ENCODE measurements at places on chromosomes 11 and 22. TPM values are rescaled to one million over a fixed set of nuclear protein-coding genes. Genes with fewer than 3 reads are reported as not detected.
A peak's percentile ranks its signal among the peaks of the same experiment; 100 is the strongest.

GRCh38 chr11:2762451-2762850, 62.7 kb upstream of the KCNQ1OT1 start:
- H3K4me1 ChIP-seq: no peaks in the 10 kb centered on the region
- H3K27ac ChIP-seq: no peak overlapping the region
- DNase-seq: no peak
- no peaks in the 10 kb centered on the region for H3K36me3 ChIP-seq

DNA sequence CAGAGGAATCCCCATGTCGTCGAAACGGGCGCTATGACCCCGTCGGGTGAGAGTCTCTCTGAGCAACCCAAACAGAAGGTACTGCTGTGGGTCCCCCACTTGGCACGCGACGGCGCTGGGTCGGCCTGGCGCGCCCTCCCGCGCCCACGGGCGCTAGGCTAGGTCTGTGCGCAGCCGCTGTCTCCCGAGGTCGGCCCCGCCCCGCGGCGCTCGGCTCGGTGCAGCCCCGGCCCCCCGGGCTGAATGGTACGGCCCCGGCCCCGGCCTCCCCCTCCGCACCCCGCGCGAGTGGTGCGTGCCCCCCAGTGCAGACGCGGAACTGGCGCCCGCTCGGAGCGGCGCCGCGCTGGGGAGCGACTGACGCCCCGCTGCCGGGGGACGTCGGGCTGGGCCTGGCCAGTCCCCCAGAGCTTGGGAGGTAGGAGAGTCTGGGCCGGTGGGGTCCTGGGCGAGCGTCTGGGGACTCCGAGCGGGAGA, at the start of gene MADD:
TSS of gene MADD (plus strand) at position 305 of the 477 bp plus-strand sequence.
- H3K4me3 ChIP-seq: peak within 1 kb of the TSS; percentile 91
- peak within 1 kb of the TSS; percentile 30 for H3K27ac ChIP-seq
- peak; percentile 76 for DNase-seq

DNA sequence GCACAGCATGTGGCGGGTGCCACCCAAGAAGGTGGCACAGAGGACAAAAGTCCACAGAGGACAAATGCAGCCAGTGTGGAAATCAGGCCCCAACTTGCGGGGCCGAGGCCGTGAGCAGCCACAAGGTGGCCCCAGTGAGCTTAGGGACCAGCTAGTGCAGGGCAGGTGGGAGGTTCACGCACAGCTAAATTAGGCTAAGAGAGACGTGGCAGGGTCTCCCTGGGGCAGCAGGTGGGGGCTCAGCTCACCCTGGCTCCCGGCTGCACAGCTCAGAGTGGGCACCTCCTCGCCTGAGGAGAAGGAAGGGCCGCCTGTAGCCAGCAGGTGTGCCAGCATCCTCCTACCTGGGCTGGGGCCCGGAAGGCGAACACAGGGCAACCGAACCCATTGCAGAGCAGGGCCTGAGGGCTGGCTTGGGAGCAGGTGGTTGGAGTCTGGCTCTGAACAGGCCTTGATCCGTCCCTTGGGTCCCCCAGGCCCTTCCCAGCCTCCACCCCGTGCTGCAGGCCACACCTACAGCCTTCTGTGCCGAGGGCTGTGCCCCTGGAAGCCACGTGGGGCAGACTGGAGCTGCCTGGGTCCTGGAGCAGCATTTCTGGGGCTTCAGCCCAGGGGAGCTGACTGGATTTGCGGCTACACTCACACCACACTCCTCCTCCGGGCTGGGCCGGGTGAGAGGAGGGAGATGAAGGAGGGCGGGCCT, 26.1 kb upstream of the CELSR1 start:
- no peak overlapping the region for H3K4me3 ChIP-seq
- no peaks in the 10 kb centered on the region for H3K4me1 ChIP-seq
- no peaks in the 10 kb centered on the region for H3K36me3 ChIP-seq
- peak; percentile 88 for DNase-seq
- no peak overlapping the region for H3K27ac ChIP-seq
- H3K27me3 ChIP-seq: no peaks in the 10 kb centered on the region

OR4C46 gene
- not detected for total RNA-seq

DNA sequence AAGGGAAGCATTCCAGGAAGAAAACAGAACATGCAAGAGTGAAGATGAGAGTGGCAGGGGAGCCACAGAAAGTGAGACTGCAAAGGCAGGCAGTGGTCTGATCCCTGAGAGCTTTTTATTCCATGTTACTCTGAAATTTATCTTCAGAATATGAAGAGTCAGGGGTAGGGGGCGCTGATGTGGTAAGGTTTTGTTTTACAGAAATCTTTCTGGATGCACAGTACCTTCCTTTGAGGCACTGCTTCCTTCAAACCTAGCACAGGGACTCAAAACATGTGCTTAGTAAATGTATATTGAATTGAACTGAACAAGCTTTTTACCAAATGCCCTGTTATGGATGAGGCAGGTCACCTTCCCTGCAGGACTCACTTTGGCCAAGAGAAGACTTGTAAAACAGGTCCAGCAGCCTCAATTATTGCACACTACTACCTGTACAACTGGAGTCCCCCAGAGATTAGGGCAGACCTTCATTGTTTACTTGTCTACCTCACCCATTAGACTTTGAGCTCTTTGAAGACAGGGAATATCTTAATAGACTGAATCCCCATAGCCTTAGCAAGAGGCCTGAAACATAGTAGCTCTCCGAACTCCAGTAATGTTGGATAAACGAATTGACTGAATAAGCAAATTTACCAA, 2.2 kb downstream of the PAK1 start:
- DNase-seq: no peak
- no peaks in the 10 kb centered on the region for H3K36me3 ChIP-seq
- H3K4me3 ChIP-seq: peak overlapping the region; percentile 83
- H3K27ac ChIP-seq: peak overlapping the region; percentile 96
- no peaks in the 10 kb centered on the region for H3K27me3 ChIP-seq
- peaks cover 23% of the 10 kb centered on the region for H3K4me1 ChIP-seq

GRCh38 chr11:112637076-112637475, 324.1 kb upstream of the NCAM1 start:
- no peak for DNase-seq
- no peak overlapping the region for H3K27ac ChIP-seq
- peaks cover 27% of the 10 kb centered on the region for H3K36me3 ChIP-seq
- H3K4me3 ChIP-seq: no peak overlapping the region
- H3K4me1 ChIP-seq: peaks cover 6% of the 10 kb centered on the region

GRCh38 chr22:17871726-17872458, 97.6 kb upstream of the BID start:
- DNase-seq: no peak
- no peak overlapping the region for H3K4me3 ChIP-seq
- H3K27ac ChIP-seq: no peak overlapping the region
- peaks cover 10% of the 10 kb centered on the region for H3K27me3 ChIP-seq

DNA sequence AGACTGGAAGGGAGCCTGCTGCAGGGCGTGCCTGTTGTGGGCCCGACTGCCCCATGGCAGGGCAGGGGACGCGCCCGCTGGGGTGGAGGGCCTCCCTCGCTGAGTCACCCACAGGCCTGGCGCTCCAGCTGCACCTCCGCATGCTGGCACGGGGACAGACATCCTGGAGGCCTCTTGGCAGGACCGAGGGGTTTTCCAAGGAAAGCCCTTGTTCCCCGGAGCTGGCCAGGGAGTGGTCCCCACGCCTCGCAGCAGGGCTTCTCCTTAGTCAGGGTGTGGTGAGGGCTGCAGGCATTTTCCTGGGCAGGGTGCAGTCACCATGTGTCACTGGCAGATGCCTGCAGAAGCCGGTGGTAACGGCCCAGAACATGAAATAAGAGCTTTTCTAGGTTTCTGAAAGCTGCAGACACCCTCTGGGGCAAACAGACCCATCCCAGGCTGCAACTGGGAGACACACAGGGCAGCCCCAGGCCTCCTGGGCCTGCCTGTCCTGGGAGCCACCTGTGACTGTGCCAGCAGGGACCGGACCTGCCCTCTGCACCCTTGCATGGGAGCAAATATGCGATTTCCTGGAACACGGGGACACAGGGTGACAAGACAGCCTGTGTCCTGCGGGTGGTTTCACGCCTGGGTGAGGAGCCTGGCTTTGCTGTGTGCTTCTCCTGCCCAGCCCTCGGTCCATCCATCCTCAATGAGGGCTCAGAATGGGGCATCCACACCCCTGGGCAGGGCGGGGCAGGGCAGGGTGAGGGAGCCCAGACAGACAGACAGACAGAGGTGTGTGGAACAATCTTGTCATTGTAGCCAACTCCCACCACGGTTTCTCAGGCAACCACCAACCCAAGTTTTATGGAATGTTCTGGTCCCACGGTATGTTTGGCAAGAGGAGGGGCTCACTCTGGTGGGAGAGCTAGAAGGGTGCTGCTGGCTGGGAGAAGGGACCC, 43.2 kb upstream of the FADD start:
- no peak for DNase-seq
- no peaks in the 10 kb centered on the region for H3K36me3 ChIP-seq
- no peak overlapping the region for H3K27ac ChIP-seq
- H3K4me3 ChIP-seq: no peak overlapping the region

GRCh38 chr11:396948-397548, 3.0 kb downstream of the PKP3 start:
- H3K4me1 ChIP-seq: no peaks in the 10 kb centered on the region
- no peak overlapping the region for H3K27ac ChIP-seq
- peaks cover 2% of the 10 kb centered on the region for H3K36me3 ChIP-seq
- H3K27me3 ChIP-seq: no peaks in the 10 kb centered on the region
- no peak overlapping the region for H3K4me3 ChIP-seq
- DNase-seq: no peak

DNA sequence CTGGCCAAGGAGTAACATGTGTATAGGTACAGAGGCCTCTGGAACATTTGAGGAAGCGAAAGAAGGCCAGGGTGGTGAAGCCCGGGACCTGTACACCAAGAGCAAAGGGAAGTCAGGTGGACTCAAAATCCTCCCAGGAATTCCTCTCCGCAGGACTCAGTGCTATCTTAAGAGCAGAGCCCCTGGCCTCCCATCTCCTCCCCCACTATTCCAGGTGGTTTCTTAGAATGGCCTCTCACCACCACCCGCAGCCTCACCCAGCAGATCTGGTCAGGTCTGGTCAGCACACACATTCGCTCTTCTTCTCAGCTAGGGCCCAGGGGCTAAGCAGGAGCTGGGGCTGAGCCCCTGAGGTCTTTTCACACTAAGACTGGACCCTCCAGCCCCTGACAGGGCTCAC, 59.1 kb downstream of the SCGB1A1 start:
- no peak overlapping the region for H3K27ac ChIP-seq
- H3K27me3 ChIP-seq: no peaks in the 10 kb centered on the region
- no peak for DNase-seq
- H3K4me1 ChIP-seq: no peaks in the 10 kb centered on the region
- no peak overlapping the region for H3K4me3 ChIP-seq

DNA sequence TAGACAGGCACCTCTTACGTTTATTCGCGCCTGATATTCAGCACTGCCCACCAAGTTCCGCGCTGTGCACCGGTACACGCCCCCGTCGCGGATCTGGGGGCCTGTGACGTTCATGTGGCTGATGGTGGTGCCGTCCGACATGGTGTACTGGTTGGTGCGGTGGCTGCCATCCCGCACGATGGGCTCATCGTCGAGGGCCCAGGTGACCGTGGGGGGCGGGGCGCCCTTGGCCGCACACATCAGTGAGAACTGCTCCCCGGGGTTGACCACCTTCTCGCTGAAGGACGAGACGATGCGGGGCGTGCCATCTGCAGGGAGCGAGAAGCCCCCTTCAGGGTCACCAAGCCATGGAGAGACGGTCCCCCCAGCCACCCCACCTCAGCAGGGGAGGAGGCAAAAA, 190.8 kb downstream of the CEP164 start:
- H3K27me3 ChIP-seq: no peaks in the 10 kb centered on the region
- no peak overlapping the region for H3K27ac ChIP-seq
- H3K36me3 ChIP-seq: no peaks in the 10 kb centered on the region
- H3K4me3 ChIP-seq: no peak overlapping the region
- no peak for DNase-seq

ATF4 gene
- total RNA-seq: 455 TPM

GRCh38 chr11:78149646-78150045, 10.2 kb upstream of the ALG8 start:
- H3K27ac ChIP-seq: no peak overlapping the region
- no peak overlapping the region for H3K4me3 ChIP-seq
- peaks cover 5% of the 10 kb centered on the region for H3K36me3 ChIP-seq
- H3K4me1 ChIP-seq: no peaks in the 10 kb centered on the region
- DNase-seq: no peak

GRCh38 chr11:128179039-128179438, 408.3 kb downstream of the ETS1 start:
- no peaks in the 10 kb centered on the region for H3K36me3 ChIP-seq
- H3K4me1 ChIP-seq: peaks cover 3% of the 10 kb centered on the region
- H3K27ac ChIP-seq: no peak overlapping the region
- H3K27me3 ChIP-seq: no peaks in the 10 kb centered on the region

DNA sequence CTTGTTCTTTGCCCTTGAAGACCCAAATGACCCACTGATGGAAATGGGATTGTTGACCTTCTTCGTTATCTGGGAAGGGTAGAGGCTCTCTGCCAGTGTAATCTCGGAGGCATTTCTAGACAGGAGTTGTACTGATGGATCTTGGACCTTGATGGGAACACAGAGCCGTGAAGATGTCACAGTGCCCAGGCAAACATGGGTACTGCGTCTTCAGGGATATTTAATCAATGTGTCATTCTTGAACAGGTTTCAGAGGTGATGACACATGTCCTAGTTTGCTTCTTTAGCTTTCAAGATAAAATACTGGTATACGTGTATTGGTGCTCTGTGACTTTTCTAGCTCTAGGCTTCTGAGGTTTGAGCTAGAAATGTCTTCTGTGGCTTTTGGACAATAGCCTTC, 6.2 kb downstream of the LDLRAD3 start:
- peaks cover 17% of the 10 kb centered on the region for H3K4me1 ChIP-seq
- no peaks in the 10 kb centered on the region for H3K27me3 ChIP-seq
- no peak for DNase-seq
- H3K27ac ChIP-seq: no peak overlapping the region

DNA sequence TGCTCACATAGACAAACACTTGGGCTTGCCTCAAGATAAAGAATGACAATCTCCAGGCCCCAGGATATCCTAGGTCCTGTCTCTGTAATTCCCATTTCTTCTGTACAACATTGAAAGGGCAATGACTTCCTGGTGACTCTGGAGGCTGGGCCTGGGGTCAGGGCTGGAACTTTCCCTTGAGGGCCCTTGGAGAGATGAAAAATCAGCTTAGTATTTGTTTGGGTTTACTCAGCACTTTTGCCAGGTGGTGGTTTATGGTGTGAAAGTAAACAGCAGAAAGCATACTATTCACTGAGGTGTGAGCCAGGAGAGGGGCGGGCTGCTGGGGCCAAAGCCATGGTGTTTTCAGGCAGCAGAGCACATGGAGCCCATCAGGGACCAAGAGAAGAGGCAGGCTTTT, 214.7 kb upstream of the NARS2 start:
- H3K27me3 ChIP-seq: no peaks in the 10 kb centered on the region
- DNase-seq: no peak
- H3K36me3 ChIP-seq: no peaks in the 10 kb centered on the region
- no peak overlapping the region for H3K27ac ChIP-seq

DTX4 gene
- total RNA-seq: 13.0 TPM

DNA sequence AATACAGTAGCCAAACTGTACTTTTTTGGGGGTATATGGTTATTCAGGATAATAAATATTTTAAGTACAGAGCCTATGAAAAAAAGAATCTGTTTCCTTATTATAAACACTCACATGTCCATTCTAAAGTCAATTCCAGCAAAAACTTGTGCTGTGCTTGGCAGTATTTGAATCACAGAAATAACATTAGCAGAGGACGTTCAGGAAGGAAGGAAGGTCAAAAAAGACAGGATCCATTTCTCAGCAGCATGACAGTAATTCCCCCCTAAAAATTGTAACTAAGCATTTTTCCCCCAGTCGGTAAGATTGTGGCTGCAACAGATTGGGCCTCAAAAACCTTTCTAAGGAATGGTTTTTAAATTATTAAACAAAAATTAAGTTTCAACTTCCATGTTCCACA, 124.8 kb downstream of the ATG16L2 start:
- no peaks in the 10 kb centered on the region for H3K27me3 ChIP-seq
- no peak overlapping the region for H3K27ac ChIP-seq
- no peak overlapping the region for H3K4me3 ChIP-seq
- DNase-seq: no peak
- no peaks in the 10 kb centered on the region for H3K36me3 ChIP-seq

ART5 gene
- total RNA-seq: 7.5 TPM

NXPE2 gene
- not detected for total RNA-seq

Measured in H9 (cell line).